Endothelial cell of umbilical vein (primary cell): ENCODE measurements at places on chromosomes 1 and 21. TPM values are rescaled to one million over a fixed set of nuclear protein-coding genes. Genes with fewer than 3 reads are reported as not detected.

MYOG gene
- not detected in 2 replicates for polyA plus RNA-seq

TMEM63A gene
- polyA plus RNA-seq, result 28.7 and 32.2 TPM in 2 replicates

UTS2 gene
- polyA plus RNA-seq, result not detected in 2 replicates

LCE3E gene
- not detected in 2 replicates for polyA plus RNA-seq

GSTM5 gene
- polyA plus RNA-seq, result 0.21 and 0.25 TPM in 2 replicates

CLCC1 gene
- 11.5 and 15.7 TPM in 2 replicates for polyA plus RNA-seq

PTGER3 gene
- polyA plus RNA-seq, result 0.01 TPM in 1 of 2 replicates, not detected in the other

ABCD3 gene
- 4.6 and 6.3 TPM in 2 replicates for polyA plus RNA-seq

AKT3 gene
- 18.2 and 20.6 TPM in 2 replicates for polyA plus RNA-seq

DDAH1 gene
- polyA plus RNA-seq, result 37.4 and 44.0 TPM in 2 replicates

TMCC2 gene
- 2.0 TPM in 2 replicates for polyA plus RNA-seq

RIPPLY3 gene
- polyA plus RNA-seq, result 0.03 TPM in 1 of 2 replicates, not detected in the other

C8B gene
- polyA plus RNA-seq, result not detected in 2 replicates

RNF186 gene
- polyA plus RNA-seq, result not detected in 2 replicates

HHAT gene
- polyA plus RNA-seq, result 4.3 TPM in 2 replicates

FGR gene
- 0.16 and 0.18 TPM in 2 replicates for polyA plus RNA-seq

YOD1 gene
- 0.81 and 1.2 TPM in 2 replicates for polyA plus RNA-seq

NTMT2 gene
- not detected in 2 replicates for polyA plus RNA-seq

KRTAP11-1 gene
- not detected in 2 replicates for polyA plus RNA-seq

LHX8 gene
- polyA plus RNA-seq, result not detected in 2 replicates

G0S2 gene
- 0.22 and 0.91 TPM in 2 replicates for polyA plus RNA-seq

TMEM52 gene
- 1.7 and 2.0 TPM in 2 replicates for polyA plus RNA-seq

FLG2 gene
- polyA plus RNA-seq, result not detected in 2 replicates

LCE1A gene
- not detected in 2 replicates for polyA plus RNA-seq

LRRC40 gene
- 5.3 and 8.1 TPM in 2 replicates for polyA plus RNA-seq

HJV gene
- not detected in 2 replicates for polyA plus RNA-seq

CEP104 gene
- polyA plus RNA-seq, result 12.4 and 16.3 TPM in 2 replicates

NT5C1A gene
- not detected in 2 replicates for polyA plus RNA-seq

LRRC53 gene
- polyA plus RNA-seq, result not detected in 2 replicates

PLA2G4A gene
- 7.0 and 8.2 TPM in 2 replicates for polyA plus RNA-seq

TMEM82 gene
- polyA plus RNA-seq, result not detected in 2 replicates

C1orf226 gene
- 1.8 and 2.5 TPM in 2 replicates for polyA plus RNA-seq

C4BPB gene
- not detected in 2 replicates for polyA plus RNA-seq

PALMD gene
- polyA plus RNA-seq, result 40.2 and 52.6 TPM in 2 replicates

ACTN2 gene
- 0.22 and 0.33 TPM in 2 replicates for polyA plus RNA-seq

NPHS2 gene
- polyA plus RNA-seq, result not detected in 2 replicates

CR1L gene
- polyA plus RNA-seq, result not detected in 2 replicates

NCF2 gene
- polyA plus RNA-seq, result 0.03 TPM in 1 of 2 replicates, not detected in the other

OLIG2 gene
- polyA plus RNA-seq, result not detected in 2 replicates

MARK1 gene
- polyA plus RNA-seq, result 1.2 and 1.4 TPM in 2 replicates

TGFB2 gene
- 21.2 TPM in 2 replicates for polyA plus RNA-seq

NIPAL3 gene
- polyA plus RNA-seq, result 15.1 and 15.5 TPM in 2 replicates

ITLN2 gene
- polyA plus RNA-seq, result 0.32 and 0.46 TPM in 2 replicates

CHODL gene
- not detected in 2 replicates for polyA plus RNA-seq
